IPS DF 6.9 (cell line): ENCODE measurements at places on chromosomes 5 and 9.

DNA sequence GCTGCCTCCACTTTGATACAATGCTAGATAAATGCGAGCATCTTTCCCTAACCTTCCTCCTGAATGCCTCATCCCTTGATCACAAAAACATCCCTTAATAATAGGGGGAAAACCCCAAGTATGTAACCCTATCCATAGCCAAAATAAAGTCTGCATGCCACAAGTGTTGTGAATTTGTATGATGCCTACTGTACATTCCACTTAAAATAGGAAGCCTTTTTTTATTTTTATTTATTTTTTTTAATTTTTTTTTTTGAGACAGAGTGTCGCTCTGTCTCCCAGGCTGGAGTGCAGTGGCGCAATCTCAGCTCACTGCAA lies 207.0 kb downstream of the AOPEP start:
- H3K27me3 ChIP-seq: no peaks in the 10 kb centered on the region
- no peak overlapping the region for H3K4me3 ChIP-seq
- no peaks in the 10 kb centered on the region for H3K4me1 ChIP-seq
- H3K36me3 ChIP-seq: no peaks in the 10 kb centered on the region
- DNase-seq: no peak
- H3K27ac ChIP-seq: no peak overlapping the region

DNA sequence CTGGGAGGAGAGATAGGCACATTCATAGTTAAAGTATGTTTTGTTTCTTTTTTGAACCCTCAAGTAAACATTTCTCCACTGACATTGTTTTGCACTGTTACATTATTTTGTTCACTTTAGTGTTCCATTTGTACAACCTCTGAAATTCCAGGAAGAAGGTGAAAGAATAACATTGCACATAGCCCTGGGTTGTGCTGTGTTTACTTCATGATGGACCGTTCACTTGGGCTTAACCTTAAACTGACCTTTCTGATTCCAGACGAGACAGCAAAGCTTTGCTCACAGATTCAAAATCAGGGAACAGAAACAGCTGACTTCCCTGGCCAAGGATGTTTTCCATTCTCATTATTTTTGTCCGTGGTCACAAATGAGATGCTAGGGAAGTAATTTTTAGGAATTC lies 42.8 kb upstream of the GDNF start:
- no peak for DNase-seq
- H3K4me1 ChIP-seq: no peaks in the 10 kb centered on the region
- H3K27ac ChIP-seq: no peak overlapping the region
- no peaks in the 10 kb centered on the region for H3K36me3 ChIP-seq

GRCh38 chr9:112043423-112043822 lies 131.7 kb downstream of the SUSD1 start:
- H3K4me1 ChIP-seq: peaks cover 5% of the 10 kb centered on the region
- no peak for DNase-seq
- no peaks in the 10 kb centered on the region; the same call in 1 of the 2 replicates for H3K27me3 ChIP-seq
- no peak overlapping the region for H3K4me3 ChIP-seq

- H3K36me3 ChIP-seq: no peaks in the 10 kb centered on the region
- no peak for DNase-seq
- no peak overlapping the region for H3K27ac ChIP-seq
- H3K27me3 ChIP-seq: no peaks in the 10 kb centered on the region
Measured at GRCh38 chr9:104339692-104340091, 164.4 kb upstream of the OR13F1 start.

- H3K36me3 ChIP-seq: no peaks in the 10 kb centered on the region
- H3K27me3 ChIP-seq: no peaks in the 10 kb centered on the region
- peaks cover 1% of the 10 kb centered on the region; the same call in 1 of the 2 replicates for H3K4me1 ChIP-seq
Measured at GRCh38 chr5:149367249-149367971, 9.6 kb downstream of the PCYOX1L start.

DNA sequence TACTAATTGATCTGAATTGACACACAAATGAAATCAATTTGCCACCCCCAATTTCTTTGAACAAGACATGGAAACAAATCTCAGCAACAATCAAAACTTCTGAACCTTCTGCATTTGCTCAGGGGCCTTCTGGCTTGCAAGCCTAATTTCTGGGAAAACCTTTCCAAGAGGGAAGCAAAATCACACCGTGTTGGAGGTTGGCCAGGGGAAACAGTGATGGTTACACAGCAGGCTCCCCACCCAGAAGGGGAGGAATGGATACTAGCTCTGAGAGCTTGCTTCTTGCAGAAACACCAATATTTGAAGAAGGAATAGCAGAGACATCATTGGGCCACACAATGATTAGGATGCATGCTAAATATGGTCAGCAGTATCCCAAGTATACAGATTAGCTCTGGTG lies 488.6 kb upstream of the TRPC7 start:
- no peak for DNase-seq
- no peaks in the 10 kb centered on the region for H3K36me3 ChIP-seq
- no peaks in the 10 kb centered on the region for H3K4me1 ChIP-seq
- H3K4me3 ChIP-seq: no peak overlapping the region

- no peaks in the 10 kb centered on the region for H3K27me3 ChIP-seq
- no peak overlapping the region for H3K27ac ChIP-seq
- no peak overlapping the region for H3K4me3 ChIP-seq
- DNase-seq: no peak
- no peaks in the 10 kb centered on the region for H3K36me3 ChIP-seq
- H3K4me1 ChIP-seq: no peaks in the 10 kb centered on the region
Measured at GRCh38 chr5:36763454-36763853, 113.1 kb upstream of the NIPBL start.

DNA sequence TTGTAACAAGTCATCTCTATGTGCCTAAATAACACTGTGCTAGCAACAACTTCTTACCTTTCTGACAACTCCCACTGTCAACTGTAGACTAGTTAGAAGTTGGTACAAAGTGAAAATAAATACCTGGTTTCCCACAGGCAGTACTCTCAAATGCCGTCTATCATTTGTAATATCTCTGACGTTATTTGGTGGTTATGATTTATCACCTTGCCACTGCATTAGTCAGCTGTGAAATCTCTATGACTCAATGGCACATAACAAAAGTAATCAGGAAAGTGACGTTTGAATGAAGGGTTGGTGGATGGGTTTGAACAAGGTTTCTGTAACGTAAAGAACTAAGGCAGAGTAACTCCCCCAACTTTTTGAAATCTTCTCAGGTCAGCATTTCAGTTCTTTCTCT lies 592.3 kb downstream of the MAT2B start:
- DNase-seq: no peak
- H3K27me3 ChIP-seq: no peaks in the 10 kb centered on the region
- no peak overlapping the region for H3K27ac ChIP-seq
- H3K36me3 ChIP-seq: no peaks in the 10 kb centered on the region

GRCh38 chr5:118461436-118461835 lies 526.9 kb downstream of the DTWD2 start:
- no peaks in the 10 kb centered on the region for H3K27me3 ChIP-seq
- DNase-seq: no peak
- H3K4me3 ChIP-seq: no peak overlapping the region
- no peaks in the 10 kb centered on the region for H3K4me1 ChIP-seq
- no peak overlapping the region for H3K27ac ChIP-seq
- H3K36me3 ChIP-seq: no peaks in the 10 kb centered on the region

DNA sequence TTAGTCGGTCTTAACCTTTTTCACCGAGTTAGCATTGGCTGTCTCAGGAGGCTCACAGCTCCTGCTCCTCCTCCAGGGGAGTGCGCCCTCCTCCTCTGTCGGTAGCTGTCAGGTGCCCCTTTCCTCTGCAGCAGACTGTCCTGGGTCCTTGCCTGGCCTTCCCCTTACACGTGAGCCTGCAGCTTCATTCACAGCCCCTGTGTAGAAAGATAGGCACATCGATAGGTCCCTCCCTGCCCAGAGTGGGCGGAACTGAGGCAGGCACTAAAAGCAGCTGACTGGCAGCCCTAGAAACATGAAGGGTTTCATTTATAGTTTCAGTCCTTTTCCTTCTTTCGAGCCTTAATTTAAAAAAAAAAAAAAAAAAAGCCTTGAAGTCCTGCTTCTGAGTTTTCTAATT lies 17.2 kb downstream of the TENT4A start:
- 0 out of 2 replicates have a peak, but pooled peaks cover 3% of the 10 kb centered on the region for H3K36me3 ChIP-seq
- no peak overlapping the region for H3K27ac ChIP-seq
- no peak overlapping the region for H3K4me3 ChIP-seq
- 0 out of 2 replicates have a peak, but pooled peaks cover 2% of the 10 kb centered on the region for H3K4me1 ChIP-seq

- H3K4me3 ChIP-seq: no peak overlapping the region
- no peaks in the 10 kb centered on the region for H3K4me1 ChIP-seq
- no peak for DNase-seq
- H3K27ac ChIP-seq: no peak overlapping the region
- peaks cover under 1% of the 10 kb centered on the region; the same call in 1 of the 2 replicates for H3K27me3 ChIP-seq
Measured at GRCh38 chr9:105978336-105978735, 284.0 kb downstream of the TMEM38B start.

DNA sequence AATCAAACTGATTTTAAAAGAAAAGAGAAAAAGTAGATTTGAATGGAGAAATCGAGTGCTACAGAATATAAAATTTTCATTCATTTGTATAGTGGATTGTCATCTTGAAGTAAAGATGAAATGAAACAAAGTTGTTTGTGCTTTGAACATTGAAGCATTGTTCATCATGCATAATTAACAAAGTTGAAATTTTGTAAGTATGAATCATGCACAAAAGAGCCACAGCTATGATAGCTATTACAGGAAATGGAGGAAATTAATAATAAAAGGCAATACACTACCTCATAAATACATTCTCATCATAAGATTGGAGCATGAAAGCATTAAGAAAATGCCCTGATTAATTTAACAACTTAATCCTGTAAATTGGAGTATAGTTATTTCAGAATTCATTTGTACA lies 153.4 kb upstream of the TLX3 start:
- no peak for DNase-seq
- no peak overlapping the region for H3K4me3 ChIP-seq
- H3K36me3 ChIP-seq: no peaks in the 10 kb centered on the region

DNA sequence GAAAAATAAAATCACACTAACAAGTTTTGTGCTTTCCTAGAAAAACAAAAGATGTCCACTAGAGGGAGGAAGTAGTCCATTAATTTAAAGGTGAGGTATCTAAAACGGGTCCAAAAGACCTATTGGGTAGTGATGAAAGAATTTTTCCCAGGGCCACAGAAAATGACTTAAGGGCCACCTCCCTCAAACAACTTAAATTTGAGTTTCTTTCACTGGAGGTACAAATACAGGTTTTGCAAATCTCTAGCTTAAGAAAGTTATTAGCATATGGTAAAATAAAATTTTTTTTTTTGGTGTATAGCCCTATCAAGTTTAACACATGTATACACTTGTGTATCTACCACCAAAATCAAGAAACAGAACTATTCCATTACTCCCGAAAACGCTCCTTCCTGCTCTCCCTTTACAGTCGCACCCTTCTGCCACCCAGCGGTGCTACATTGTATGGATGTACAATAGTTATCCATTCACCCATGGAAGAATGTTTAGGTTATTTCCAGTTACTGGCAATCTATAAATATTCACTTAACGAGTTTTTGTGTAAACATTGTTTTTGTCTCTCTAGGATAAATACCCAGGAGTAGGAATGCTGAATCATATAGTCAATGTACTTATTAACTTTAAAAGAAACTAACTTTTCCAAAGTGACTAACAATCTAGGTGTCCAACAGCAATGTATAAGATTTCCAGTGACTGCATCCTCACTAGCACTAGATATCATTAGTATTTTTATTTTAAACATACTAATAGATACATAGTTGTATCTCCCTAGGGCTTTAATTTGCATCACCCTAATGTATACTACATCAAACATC lies 21.9 kb downstream of the DEPDC1B start:
- no peak for DNase-seq
- peaks cover 2% of the 10 kb centered on the region; the same call in 1 of the 2 replicates for H3K4me1 ChIP-seq
- no peak overlapping the region for H3K4me3 ChIP-seq
- H3K27ac ChIP-seq: no peak overlapping the region
- no peaks in the 10 kb centered on the region for H3K27me3 ChIP-seq

DNA sequence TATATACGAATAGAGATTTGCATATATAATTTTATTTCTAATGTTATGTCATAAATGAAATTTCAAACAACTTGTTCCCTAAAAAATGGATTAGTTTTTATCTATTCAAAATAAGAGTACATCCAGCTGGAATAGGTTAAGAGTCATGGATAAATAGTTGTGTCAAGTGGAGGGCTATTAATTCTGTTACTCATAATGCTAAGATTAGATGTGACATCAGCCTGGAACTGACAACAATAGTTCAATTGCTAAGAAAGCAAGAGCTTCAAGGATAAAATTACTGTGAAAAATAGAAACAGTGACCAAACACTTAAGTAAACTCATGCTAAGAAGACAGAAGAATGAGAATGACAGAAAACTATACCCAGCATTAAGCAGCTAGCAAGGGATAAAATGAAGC lies 92.2 kb upstream of the CDH9 start:
- H3K36me3 ChIP-seq: no peaks in the 10 kb centered on the region
- H3K4me3 ChIP-seq: no peak overlapping the region
- H3K27ac ChIP-seq: no peak overlapping the region
- no peaks in the 10 kb centered on the region for H3K27me3 ChIP-seq
- no peaks in the 10 kb centered on the region for H3K4me1 ChIP-seq

DNA sequence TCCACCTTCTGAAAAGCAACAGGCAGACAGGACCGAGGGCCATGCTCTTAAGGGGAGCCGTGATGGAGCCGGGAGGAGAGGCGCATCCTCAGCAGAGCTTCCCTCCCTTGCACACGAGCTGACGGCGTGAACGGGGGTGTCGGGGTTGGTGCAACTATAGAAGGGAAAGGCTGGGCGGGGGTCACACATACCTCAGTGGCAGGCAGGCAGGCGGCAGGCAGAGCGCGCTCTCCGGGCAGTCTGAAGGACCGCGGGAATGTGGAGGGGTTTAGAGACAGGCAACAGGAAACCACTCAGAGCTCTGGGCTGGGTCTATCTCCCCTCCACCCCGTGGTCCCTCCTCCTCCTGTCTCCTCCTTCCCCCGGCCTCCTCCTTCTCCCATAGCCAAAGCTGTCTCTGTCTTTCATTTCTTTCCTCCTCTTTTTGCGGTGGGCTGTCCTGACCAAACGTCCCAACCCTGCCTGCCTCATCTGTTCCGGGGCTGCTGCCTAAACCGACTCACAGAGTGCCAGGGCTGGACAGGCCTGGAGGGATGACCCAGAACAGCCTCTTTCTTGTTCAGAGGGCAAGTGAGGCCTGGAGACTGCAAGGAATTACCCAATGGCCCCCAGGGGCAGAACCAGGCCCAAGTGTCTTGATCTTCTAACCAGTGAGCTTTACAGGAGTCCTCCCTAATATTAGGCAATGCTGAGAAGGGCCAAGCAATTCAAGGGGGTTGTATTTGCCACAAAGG lies at the start of gene SPARC:
SPARC (minus strand) TSS at position 242 of the 734 bp plus-strand sequence. CDS start 10,727 bp downstream, outside the sequence.
- H3K27me3 ChIP-seq: no peaks in the 10 kb centered on the region
- peak within 1 kb of the TSS; percentile 59; the same call in 1 of the 2 replicates for H3K4me3 ChIP-seq
- H3K36me3 ChIP-seq: no peaks in the 10 kb centered on the region
- no peak for DNase-seq
- peaks cover 2% of the 10 kb centered on the region for H3K4me1 ChIP-seq

DNA sequence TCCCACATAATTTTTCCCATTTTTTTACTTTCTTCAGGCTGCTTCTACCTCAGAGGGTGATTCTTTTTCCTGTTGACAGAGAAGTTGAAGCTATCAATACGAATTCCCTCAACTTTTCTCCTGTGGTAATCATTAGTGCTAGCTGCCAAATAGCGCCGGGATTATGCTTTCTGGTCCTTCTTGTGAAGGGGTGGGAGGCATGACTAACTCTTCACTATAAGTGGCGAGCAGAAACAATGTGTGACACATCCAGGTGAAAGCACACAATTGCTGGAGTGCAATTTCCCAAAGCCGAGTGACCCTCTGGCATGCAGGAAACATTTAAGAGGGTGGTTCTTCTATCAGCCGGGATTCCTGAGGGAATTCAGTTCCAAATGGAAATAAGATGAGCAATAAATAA lies 56.0 kb downstream of the TRPC7 start:
- no peaks in the 10 kb centered on the region for H3K27me3 ChIP-seq
- no peaks in the 10 kb centered on the region for H3K36me3 ChIP-seq
- H3K27ac ChIP-seq: no peak overlapping the region
- no peak for DNase-seq

- H3K27ac ChIP-seq: no peak overlapping the region
- no peak overlapping the region for H3K4me3 ChIP-seq
- H3K27me3 ChIP-seq: no peaks in the 10 kb centered on the region
Measured at GRCh38 chr5:38670878-38671277, 114.4 kb upstream of the LIFR start.
